ENCODE measurements at places on chromosomes 16 and 17.

GRCh38 chr17:39949028-39949427 lies 13.8 kb upstream of the GSDMA start:
- no peak for DNase-seq

GRCh38 chr17:38897176-38897575 lies 27.3 kb downstream of the LASP1 start:
- no peak for DNase-seq

- DNase-seq = no peak
These were observed 85.8 kb downstream of the ANKRD11 start for GRCh38 chr16:89404561-89404960.

DNA sequence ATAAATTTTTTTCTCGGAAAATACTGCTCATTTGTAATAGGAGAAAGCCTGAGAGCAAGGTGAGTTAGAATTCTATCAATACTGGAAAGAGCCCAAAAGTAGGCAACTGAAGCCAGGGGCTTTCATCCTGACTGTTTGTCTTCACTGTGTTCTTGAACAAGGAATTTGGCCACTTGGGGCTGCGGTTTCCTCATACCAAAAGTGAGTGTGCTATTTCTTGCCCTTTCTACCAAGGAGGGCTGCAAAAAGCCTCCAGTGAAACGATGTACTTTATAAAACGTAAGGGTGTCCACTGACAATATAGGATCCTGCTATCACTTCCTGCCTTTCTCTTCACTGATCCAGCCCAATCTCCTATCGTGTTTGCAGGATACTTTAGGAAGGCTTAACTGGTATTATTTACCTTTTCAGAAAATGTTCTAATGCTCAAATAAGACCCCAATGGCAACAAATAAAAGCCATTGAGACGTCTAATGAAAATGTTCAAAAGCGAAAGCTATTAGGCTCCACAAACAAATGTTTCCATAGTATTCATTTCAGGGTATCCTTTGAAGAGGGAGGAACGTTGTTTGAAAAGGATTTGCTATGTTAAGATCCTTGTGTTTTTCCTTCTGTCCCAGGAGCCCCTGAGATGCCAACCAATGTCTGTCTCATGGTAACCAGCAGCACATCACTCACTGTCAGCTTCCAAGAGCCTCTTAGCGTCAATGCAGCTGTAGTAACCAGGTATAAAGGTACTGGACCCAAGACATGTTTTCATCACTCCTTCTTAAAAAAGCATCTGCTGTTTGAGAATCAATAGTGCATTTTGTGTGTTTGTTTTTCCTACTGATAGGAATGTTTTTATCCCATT lies 219.3 kb upstream of the NOG start:
- no peak for DNase-seq

DNA sequence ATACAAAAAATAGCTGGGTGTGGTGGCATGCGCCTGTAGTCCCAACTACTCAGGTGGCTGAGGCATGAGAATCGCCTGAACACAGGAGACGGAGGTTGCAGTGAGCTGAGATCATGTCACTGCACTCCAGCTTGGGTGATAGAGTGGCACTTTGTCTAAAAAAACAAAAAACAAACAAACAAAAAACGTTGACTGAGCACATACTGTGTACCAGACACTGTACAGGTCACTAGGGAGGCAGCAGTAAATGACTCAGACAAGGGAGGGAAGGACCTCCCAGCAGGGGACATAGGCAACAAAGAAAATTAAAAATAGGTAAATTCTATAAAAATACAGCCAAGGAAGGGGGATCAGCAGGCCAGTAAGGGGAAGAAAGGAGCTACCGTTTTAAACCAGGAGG lies 64.3 kb downstream of the SOCS1 start:
- DNase-seq = no peak

GRCh38 chr17:75764711-75765421 lies at the start of gene GALK1:
Gene GALK1 (minus strand): TSS chr17:75765192. CDS start chr17:75765136, 56 bp downstream.
- peak; percentile 67 for DNase-seq

DNA sequence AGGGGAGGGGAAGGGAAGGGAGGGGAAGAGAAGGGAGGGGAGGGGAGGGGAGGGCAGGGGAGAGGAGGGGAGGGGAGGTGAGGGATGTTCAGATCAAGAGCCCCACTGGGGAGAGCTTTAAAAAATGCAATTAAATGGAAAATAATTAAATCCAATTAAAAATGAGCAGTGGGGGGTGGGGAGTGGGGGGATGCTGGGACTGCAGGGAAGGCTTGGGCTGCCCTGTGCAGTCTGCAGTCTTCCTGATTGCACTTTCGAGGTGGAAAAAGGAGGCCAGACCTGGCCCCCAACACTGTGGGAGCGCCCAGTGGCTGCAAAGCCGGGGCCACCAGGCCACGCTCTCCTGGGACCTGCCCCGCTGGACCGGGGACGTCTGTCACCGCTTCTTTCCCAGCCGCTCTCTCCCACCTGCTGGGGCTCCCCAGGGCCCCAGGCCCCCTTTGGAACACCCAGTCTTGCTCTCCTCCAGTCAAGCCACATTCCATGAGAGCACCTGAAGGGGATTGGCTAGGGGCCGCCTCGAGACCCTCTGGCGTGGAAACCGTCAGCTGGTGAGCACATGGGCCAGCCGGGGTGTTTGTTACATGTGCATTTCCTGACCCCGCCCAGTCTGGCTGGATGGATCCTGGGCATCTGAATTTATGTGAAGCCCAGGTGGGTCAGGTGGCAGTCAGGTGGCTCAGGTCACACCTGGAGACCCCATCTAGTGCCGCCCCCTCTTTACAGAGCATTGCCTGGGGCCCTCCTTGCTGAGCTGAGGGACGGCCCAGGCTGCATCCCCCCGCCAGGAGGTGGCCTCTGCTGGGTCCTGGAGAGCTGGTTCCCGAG lies 37.6 kb upstream of the CBFA2T3 start:
- no peak for DNase-seq

DNA sequence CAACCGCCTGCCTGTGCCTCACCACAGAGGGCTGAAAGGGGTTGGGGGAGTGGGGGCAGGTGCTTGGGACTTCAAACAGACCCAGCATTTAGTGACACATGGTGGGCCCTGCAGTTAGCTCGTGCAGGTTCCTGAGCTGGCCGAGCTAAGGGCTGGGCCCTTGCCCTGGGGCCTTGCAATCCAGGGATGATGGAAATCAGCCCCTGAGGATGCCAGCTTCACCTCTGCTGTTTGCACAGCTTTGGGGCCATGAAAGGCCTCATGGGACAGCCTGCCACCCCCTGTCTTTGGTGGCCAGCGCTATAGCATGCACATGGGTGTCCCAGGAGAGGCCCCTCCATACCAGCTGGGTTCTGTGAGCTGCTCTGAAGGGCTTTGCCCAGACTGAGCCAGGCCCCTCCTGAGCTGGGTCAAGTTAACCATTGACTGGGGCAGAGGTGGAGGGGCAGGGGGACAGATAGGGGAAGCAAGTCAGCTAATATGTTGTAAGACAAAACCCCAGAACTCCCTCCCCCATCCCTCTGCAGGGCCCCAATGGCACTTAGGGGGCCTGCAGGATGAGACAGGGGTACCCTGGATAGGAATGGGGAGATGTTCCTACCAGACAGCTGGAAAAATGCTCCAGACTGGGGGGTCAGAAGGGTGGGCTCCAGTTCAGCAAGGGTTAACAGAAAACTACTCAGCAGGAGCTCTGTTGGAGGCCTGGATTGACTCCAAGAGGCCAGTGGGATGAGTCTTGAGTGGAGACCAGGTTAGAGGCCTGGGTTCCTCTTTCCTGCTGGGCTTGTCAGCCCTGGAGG lies 692 bp downstream of the PRR15L start:
- no peak for DNase-seq

GRCh38 chr16:49970797-49971431 lies 54.1 kb upstream of the CNEP1R1 start:
- DNase-seq = no peak

GRCh38 chr16:66554495-66554894 lies 2.1 kb downstream of the CKLF start:
- DNase-seq = no peak

- no peak for DNase-seq
These were observed 313.3 kb upstream of the CCL2 start for GRCh38 chr17:33941744-33942143.

DNA sequence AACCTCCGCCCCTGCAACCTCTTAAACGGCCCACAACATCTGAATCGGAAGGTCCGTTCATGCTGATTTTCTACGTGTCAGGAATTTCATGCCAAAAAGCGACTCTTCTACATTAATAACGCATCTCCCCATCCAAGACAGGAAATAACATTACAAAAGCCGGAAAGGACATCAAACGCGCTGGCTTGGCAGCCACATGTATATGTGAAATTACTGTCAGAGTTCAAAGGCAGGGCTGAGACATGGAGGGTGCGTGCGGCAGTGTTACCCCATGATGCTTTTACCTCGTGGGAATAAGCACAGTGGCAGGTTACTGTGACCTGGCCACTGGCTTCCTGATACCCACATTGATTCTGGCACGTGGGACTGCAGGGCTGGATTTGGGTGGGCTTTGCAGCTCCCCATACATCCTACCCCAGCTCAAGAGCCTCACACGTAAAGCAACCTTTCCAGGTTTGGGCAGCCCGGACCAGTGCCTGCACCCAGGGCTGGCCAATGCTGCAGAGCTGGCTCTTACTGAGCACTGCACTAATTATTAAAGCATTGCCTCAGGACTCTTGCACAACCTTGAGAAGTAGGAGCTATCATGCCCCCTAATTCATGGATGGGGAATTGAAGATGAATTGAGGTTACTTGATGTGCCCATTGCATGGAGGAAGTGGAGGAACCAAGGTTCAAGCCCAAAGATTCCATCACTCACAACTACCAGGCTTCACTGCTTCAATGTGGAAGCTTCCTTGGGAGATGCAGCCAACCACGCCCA lies 120.6 kb upstream of the FOXF1 start:
- DNase-seq = no peak

Measured in CD4-positive, alpha-beta memory T cell (primary cell).